ENCODE measurements at places on chromosomes 4 and X.

DNA sequence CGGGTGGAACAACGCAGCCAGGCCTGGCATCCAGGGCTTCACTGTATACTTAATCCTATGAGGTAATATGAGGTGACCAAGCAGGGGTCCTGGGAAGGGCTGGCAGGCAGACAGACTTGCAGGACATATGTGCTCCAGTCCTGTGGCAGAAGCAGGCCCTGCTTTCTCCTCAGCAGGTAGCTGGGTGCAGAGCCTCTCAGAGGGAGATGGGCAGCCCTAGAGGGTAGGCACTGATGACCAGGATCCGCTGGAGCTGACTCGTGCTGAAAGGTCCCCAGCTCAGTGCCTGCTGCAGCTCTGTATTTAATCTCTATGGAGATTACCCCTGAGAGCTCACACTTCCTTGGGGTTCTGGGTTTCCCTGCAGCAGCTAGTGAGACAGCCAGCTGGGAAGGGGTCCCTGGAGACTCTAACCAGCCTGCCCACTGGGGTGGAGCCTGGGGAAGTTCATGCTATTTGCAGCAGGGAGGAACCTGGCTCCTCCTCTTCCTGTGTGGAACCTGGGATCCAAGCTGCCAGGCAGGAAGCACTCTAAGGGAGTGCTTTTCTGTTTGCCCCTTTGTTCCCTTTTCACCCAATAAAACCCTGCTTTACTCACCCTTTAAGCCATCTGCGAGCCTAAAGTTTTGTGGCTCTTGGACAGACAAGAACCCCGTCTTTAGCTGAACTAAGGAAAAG, 339.2 kb downstream of the DCAF12L2 start:
- DNase-seq, result no peak

DNA sequence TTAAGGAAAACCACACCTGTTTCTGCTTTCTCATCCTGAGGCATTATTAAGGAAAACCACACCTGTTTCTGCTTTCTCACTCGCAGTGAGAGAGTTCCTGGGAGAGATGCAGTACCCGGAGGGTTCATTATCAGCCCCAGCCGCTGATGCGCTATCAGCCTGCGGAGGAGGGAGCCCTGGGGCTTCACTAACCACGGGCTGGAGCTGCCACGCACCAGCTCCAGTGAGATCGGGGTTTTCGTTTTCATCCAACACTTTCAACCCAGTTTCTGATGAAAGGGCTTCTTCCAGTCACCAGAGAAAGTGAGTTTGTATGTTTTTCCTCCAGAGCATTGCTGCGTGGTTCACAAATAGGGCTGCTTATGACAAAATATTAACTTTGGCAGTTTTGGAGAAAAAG, 93.2 kb upstream of the PRKX start:
- DNase-seq, result no peak

DNA sequence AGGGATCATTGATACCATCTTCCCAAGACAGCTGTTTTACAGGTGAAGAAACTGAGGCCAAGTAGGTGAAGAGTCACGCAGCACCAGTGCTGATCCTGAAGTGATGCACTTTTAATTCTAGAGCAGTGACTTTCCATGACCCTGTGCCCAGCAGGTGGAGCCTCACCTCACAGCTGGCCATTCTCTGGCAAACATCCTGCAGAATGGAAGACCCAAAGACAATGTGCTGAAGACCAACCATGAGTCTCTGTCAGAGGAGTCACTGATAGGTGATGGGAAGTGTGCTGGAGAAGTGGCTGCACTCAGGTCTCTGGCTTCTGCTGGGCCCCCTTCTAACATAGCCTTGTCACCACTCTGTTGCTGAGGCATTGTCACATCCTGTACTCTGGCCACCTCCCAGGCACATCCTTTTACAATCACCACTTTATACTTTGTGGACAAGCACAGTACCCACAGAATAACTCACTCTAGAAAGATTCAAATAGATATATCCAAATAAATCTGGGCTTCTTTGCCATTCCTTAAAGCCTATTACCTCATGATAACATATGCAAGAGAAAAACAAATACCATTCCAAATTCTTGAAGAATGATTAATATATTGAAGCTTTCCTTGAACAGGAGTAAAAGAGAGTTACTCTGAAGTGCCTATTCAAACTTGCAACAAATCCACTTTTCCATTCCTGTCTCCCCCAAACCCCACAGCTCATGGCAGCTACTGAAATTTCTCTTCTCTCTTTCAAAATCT, 64.1 kb upstream of the SCOC start:
- DNase-seq, result no peak

- DNase-seq, result no peak
Measured at GRCh38 chrX:11406109-11406765, 113.0 kb downstream of the AMELX start.

- no peak for DNase-seq
Measured at GRCh38 chr4:129747756-129748155, 651.8 kb downstream of the C4orf33 start.

- no peak for DNase-seq
Measured at GRCh38 chr4:33063241-33063640, 2343.1 kb downstream of the PCDH7 start.

DNA sequence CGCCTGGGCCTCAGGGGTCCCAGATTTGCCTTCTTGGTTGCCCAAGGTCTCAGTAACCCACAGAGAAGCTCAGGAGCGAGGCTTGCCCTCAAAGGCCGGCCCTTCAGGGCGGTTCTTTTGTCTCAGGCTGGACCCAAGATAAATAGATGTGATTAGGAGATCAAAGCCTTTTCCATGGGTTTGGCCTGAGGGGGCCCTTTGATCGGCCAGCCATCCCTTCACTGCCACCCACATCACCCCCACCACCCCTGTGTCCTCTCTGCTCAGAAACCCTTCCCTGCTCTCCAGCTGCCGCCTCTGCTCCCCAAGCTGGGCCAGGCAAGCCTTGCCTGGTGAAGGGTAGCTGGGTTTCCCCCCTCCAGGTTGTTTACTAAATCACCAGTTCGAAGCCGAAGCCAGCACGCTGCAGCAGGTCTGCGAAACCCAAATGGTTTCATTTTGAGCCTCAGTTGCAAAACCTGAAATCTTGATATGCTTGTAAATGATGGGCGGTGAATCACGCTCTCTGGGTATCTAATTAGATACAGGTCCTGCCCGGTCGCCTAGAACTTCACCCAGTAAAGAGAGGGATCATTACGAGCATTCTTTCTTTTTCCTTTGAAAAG, 202.6 kb upstream of the BCOR start:
- no peak for DNase-seq

DNA sequence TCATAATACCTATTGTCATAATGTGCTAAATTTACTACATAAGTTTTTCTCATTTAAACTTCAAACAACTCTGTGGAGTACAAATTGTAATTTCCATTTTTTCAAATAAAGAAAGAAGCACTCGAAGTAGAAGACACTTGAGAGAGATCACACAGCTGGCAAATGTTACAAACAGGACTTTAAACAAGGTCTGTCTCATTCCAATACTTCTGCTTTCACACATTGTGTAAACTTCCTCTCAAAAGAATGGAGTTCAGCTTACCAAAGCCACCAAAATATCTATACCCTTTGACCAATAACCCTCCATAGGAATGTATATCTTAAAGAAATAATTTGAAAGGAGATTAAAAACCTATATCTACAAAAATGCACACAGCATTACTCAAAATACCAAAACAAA, 88.3 kb downstream of the OPHN1 start:
- no peak for DNase-seq

- DNase-seq, result peak; percentile 25
Measured at GRCh38 chrX:150692831-150693724, at the start of gene MTMR1. TSS of gene MTMR1 (plus strand) at chrX:150693396. CDS start at chrX:150693531, 135 bp downstream.

GRCh38 chr4:168648494-168648893, 151.6 kb downstream of the PALLD start:
- no peak for DNase-seq

DNA sequence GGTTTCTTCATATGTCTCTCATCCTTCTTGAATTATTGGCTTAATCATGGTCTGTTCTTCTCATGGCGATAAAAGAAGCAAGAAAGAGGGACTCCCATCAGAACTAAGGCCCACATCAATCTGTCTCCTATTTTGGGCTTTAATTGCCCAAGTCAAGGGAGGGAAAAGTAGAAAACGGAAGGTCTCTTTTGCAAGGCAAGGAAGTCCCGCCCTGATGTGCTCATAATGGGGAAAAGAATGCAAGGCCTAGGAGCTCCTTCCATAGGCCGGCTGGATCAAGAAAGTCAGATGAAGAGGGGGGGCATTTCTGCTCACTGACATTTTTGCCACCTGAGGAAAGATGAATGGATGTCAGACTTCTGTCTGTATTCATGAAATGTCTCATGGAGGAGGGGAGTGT, 127.7 kb upstream of the RPS6KA3 start:
- no peak for DNase-seq

DNA sequence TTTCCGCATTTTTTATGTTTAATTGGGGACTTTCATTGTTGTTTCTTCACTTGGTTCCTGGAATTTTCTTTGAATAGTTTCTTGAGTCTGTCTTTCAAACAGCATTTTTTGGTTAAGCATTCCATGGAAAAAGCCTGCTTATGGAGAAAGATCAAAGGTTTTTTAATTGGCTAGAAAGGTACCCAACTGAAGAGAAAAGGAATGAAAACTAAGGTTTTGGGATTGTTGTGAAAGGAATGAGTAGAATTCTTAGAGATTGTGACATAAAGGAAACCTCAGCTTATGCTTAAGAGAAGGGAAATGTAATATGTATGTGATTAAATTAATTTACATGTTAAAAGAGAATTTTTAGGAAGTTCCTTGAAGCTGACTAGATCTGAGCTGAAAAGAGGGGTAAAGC, 82.8 kb downstream of the CCKAR start:
- DNase-seq, result no peak

- DNase-seq, result no peak
Measured at GRCh38 chrX:86507331-86507730, 359.1 kb downstream of the DACH2 start.

DNA sequence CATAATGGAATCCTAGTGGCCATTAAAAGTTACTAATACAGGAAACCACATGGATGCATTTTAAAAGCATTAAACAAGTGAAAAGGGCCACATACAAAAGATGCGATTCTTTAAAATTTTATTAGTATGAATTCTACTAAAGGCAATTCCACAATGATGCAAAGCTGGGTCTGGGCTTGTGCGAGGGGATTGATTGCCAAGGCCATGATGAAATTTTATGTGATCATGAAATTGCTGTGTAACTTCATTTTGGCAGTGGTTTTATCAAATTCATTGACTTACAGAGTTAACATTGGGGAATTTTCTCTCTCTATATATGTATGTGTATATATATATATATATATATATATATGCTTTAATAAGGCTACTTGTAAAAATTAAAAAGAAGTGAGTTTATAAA, 1142.5 kb upstream of the IGFBP7 start:
- DNase-seq, result no peak

GRCh38 chrX:11311706-11312105, 18.5 kb downstream of the AMELX start:
- no peak for DNase-seq

DNA sequence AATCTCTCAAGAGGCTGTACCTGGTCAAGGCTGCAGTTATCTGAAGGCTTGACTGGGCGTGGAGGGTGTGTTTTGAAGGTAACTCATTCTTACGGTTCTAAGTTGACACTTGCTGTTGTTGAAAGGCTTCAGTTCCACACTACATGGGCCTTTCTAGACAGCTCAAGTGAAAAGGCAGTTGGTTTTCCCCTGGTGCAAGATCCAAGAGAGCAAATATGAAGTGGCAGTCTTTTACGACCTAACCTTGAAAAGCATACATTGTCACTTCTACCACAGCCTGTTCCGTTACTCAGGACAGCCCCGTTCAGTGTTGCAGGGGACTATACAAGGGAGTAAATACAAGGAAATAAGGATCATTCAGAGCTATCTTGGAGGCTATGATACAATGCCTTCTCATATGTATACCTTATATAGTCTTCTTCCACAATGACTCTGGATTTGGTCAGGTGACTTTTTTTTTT, 46.2 kb downstream of the PDS5A start:
- no peak for DNase-seq

DNA sequence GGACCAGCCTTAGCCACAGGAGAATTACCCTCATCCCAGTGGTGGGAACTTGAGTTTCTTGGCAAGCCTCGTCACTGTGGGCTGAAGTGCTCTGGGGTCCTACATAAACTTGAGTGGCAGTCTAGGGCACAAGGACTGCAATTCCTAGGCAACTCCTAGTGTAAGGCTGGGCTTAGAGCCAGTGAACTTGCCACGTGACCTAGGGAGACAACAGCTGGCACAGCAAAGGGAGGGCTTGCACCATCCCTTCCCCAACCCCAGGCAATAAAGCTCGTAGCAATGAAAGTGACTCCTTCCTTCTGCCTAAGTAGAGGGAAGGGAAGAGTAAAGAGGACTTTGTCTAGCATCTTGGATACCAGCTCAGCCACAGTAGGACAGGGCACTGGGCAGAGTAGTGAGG, 81.8 kb downstream of the TEX11 start:
- no peak for DNase-seq

DNA sequence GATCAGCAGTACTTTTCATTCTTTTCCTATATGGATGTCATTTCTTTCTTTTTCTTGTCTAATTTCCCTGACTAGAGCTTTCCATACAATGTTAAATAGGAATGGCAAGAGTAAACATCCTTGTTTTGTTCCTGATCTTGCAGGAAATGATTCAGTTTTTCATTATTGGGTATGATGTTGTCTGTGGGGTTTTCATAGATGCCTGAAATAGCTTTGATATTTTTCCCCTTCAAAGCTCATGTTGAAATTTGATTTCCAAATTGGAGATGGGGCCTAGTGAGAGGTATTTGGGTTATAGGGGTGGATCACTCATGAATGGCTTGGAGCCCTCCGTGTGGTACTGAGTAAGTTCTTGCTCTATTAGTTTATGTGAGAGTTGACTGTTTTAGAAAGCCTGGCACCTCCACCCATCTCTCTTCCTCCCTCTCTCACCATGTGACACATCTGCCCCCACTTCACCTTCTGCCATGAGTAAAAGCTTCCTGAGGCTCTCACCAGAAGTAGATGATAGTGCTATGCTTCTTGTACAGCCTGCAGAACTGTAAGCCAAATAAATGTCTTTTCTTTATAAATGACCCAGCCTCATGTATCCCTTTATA, 22.3 kb upstream of the VSIG1 start:
- no peak for DNase-seq

DNA sequence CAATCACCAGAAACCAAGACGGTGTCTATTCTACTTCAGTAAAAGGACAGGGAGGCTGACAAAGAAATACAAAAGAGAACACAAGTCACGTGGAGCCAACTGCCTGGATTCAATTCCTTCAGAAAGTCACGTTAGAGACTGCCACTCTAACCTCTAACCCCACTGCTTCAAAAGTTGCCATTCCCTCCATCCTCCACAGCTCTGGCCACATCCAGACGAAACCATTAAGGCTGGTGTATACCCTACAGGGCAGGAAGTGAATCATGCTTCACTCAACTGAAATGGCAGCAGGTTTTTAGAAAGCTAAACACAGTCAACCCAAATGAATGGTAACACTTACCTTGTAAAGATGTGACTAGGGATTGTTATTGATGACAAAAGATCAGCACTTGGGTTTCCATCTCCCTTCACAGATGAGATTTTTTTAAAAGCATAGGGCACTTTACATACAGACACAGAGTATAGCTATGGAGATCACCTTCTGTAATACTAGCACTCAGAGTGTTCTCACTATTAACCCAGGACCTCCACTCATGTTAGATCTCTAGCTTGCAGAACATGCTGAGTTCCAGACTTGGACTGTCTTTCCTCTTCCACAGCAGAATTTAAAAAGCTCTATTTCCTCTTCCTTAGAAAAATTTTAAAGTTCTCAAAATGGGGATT, 37.4 kb downstream of the MAML3 start:
- DNase-seq, result peak; percentile 34

Data from CD4-positive, alpha-beta T cell (primary cell).